ENCODE measurements at places on chromosomes 2 and 18. TPM values are rescaled to one million over a fixed set of nuclear protein-coding genes. Genes with fewer than 3 reads are reported as not detected.

DNA sequence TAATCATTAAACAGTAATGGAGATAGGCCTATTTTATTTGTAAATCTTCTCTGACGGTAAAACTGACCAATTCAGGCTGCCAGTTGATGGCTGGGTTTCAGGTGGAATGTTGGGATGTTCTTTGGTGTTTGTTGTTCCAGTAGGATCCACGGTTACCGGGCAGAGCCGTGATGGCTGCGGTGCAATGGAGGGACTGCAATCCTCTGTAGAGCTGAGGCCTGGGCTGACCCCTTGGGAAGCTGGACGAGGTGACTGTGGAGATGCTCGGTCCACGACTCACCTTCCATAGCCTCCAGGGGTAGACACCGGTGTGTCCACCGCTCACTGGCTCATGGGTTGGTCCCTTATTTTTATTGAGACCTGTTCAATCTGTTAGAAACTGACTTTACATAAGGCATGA lies 42.5 kb downstream of the ZNF519 start:
- no peak for DNase-seq

DNA sequence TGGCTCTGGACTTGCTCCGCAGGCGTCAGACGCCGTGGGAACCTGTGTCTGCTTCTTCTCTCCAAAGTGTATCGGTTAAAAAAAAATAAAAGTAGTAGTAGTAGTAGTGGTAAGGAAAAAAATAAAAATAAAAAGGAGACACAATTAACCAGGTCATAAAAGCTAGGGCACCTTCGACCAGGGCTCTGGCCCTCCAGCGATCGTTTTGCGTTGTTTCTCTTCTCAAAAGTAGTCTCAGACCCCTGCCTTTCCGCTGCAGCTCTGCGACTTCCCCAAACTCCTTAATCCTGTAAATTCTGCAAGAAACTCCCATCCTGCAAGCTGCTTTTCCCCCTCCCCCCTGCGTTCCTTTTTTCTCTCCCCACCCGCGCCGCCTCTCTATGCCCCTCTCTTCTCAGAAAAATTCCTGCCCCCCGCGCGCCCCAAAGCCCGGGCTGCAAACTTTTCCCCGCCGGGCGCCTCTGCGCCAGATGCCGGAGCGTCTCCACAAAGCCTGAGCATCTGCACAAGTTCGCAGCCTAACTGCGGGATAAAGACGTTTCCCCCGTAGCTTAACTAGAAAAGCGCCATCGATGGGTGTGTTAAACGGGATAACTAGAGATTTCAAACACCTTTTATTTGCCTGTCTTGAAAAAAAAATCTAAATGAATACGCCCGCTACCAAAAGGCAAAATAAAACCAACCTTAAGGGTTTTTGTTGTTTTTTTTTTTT lies 1.8 kb upstream of the SALL3 start:
- DNase-seq: no peak

ARHGAP25 gene
- total RNA-seq: 48.5 TPM

GRCh38 chr2:26989156-26989555 lies 18.7 kb downstream of the MAPRE3 start:
- DNase-seq: no peak

GRCh38 chr2:152763651-152764050 lies 45.2 kb downstream of the ARL6IP6 start:
- no peak for DNase-seq
